SK-N-DZ (cell line): ENCODE measurements at places on chromosomes 13 and 19.

- peak; percentile 74 for DNase-seq
These were observed 109.5 kb downstream of the KCNRG start for GRCh38 chr13:50124536-50125303.

DNA sequence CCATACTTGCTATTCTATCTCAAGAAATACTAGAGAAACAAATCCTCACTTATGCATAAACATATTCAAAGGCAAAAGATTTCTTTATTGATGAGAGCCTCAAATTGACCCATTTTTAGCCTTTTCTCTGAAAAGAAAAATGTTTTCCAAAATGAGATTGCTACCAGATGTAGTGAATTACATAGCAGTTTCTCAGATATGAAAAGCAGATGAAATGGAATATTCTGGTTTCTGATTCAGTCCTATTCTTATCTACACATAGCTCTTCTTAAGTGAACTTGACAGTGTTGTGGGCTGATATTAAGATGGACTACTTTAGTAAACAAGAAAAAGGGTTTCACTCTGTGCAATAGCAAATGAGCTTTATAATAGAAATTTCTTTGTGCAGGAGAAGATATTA is 183.5 kb downstream of the DNAJC15 start:
- no peak for DNase-seq

GRCh38 chr13:96710166-96710862 is 284.0 kb downstream of the OXGR1 start:
- DNase-seq, result no peak

GRCh38 chr19:14006766-14007562 is 844 bp upstream of the RFX1 start:
- DNase-seq, result no peak

- no peak for DNase-seq
These were observed 23.4 kb downstream of the GPX4 start for GRCh38 chr19:1126984-1127760.

GRCh38 chr13:109203587-109203986 is 574.2 kb downstream of the MYO16 start:
- DNase-seq, result no peak

DNA sequence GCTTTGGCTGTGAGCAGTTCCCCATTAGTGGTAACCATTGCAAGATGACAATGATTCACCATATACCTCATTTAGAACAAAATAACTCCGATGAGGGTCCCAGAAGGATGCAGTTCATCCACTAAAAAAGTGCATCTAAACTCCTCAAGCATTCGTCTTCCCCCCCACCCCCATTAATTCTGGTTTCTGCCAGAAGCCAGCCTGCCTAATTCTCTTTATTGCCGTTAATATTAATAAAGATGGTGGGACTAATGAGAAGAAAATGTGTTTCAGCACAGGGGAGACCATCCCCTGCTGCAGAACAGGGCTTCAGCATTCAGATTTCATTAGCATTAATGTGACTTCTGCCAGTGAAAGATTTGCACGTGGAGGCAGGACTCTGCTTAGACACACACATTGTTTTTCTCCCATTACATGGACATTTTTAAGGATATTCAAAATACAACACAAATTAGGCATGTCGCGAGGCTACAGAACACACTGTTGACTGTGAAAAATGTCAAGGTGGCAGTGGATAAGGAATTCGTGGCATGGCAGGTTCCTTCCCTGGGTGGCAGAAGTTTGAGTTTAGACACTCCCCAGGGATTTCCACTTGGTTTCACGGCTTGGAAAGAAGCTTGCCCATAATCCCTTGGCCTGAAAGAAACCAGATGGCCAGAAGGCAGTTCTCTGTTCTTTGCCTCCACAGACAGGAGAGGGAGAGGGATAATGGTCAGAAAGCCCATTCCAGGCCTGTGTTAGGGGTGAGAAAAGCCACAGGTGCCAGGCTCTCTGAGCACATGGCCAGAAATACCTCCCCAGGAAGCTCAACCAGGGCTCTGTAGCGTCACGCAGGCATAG is 236.5 kb downstream of the FOXO1 start:
- DNase-seq, result peak; percentile 27
